MCF 10A (cell line): ENCODE measurements at places on chromosomes 3 and 15. TPM values are rescaled to one million over a fixed set of nuclear protein-coding genes. Genes with fewer than 3 reads are reported as not detected.

- DNase-seq = peak; percentile 87
Measured at GRCh38 chr3:124834723-124835718, 52.1 kb downstream of the ITGB5 start.

The CPLX3 gene
- total RNA-seq = not detected in 2 replicates

The IL17RD gene
- total RNA-seq = 0.91 and 1.2 TPM in 2 replicates

DNA sequence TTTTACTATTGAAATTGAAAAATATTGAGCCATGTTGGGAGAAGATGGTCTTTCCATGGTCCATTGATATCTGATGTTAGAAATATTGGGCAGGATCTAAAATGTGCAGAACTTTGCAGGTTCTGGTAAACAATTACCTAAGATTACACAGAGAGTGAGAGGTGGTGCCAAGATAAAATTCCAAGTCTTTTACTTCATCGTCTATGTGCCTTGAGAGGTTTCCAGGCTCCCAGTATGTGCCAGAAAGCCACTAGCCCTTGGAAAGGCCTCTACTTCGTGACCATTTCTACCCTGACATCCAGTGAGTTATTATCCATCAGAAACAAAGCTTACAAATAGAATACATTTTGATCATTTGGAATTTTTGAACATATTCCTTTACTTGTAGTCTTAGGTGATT is 27.6 kb downstream of the CD200 start:
- DNase-seq = peak; percentile 9

GRCh38 chr3:119308355-119308754 is 14.2 kb downstream of the ARHGAP31 start:
- DNase-seq = no peak

DNA sequence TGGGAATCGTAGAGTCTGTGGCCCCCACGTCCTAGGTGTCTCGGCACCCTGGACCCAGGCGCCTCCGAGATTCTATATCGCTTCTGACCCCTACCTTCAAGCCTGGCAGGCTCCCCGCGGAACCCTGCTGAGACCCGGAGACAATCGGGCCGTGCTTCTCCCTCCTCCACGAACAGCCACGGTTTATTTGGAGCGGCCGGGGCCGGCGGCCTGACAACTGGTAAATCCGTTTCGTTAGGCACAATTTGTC is 1.4 kb downstream of the GATA2 start:
- no peak for DNase-seq

DNA sequence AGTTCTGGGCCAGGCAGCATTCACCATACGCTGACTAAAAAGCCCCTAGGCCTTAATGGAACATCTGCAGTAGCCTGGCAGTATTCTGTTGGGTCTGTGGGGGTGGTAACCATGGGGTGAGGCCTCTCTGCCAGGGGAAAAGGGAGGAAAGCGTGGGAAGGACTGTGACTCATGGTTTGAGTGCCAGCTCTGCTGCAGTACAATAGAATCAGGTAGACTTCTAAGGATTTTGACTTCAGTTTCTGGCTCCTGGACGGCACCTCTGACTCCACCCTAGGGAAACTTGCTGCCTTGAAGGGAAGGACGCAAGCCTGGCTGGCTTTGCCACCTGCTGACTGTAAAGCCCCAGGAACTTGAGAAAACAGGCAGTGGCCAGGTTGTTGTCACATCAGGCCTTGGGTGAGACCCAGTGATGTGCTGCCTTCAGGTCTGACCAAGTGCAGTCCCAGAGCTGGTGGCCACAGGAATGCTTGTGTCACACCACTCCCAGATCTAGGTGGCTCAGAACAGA is 148.6 kb downstream of the SUCNR1 start:
- peak; percentile 98 for DNase-seq

GRCh38 chr15:74500401-74500800 is 39.4 kb upstream of the UBL7 start:
- no peak for DNase-seq

DNA sequence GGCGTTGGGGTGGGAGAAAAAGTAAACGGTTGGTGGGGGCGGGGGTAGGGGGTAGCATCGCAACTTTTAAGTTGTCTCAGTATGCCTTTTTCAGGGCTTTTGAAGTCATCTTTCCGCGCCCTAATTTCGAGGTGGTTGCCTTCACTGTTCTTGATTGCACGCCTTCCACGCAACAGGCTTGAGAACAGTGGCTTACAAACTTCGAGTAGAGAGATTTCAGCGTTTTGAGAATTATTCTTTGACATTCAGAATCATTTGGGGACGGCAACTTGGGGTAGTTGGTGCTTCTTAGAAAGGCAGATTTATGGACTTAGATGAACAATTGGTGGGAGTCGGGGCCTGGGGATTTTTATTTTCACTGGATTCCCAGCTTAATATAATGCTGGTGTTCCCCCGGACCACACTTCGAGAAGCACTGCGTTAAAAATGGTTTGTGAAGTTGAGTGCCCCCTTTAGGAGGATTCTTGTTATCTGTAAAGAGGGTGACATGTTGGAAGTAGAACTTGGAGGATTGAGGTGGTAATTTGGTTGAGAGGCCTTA is 880 bp downstream of the PPP4R2 start:
- peak; percentile 70 for DNase-seq

The IL17RE gene
- total RNA-seq = 5.0 and 5.5 TPM in 2 replicates

The FES gene
- total RNA-seq = 0.32 and 0.91 TPM in 2 replicates

The BLOC1S6 gene
- 54.6 and 68.5 TPM in 2 replicates for total RNA-seq

- no peak for DNase-seq
Measured at GRCh38 chr15:68576235-68576892, 2.4 kb upstream of the CORO2B start.

GRCh38 chr3:25834346-25834745 is 44.5 kb downstream of the OXSM start:
- DNase-seq = no peak

The KIF15 gene
- 5.6 and 10.6 TPM in 2 replicates for total RNA-seq

- no peak for DNase-seq
Measured at GRCh38 chr15:70401709-70402108, 304.0 kb upstream of the TLE3 start.

The GOLGA6L6 gene
- not detected in 2 replicates for total RNA-seq

DNA sequence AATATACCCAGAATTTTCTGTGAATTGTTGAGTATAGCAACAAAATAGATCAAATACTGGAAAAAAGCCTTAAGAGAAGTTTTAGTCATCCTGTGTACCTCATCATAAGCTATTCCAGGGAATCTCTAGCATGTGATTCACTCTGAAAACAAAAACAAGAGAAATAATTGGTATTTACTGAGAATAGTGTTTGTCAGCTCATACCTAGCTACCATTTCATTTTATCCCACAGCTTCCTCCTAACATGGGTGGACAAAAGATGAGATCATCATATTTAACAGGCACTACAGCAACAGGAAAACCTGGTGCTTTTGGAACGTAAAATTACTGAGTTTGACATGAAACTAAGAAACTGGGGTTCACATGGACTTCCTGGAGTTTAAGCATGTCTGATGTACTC is 753.5 kb upstream of the NECTIN3 start:
- DNase-seq = no peak

The UBA3 gene
- 41.1 and 57.8 TPM in 2 replicates for total RNA-seq

- DNase-seq = no peak
Measured at GRCh38 chr15:40333922-40334492, 6.7 kb downstream of the CCDC9B start.

The ZNF660 gene
- not detected in 2 replicates for total RNA-seq

GRCh38 chr3:133940536-133940935 is 44.9 kb upstream of the RAB6B start:
- no peak for DNase-seq

GRCh38 chr3:152232679-152233078 is 36.0 kb upstream of the MBNL1 start:
- no peak for DNase-seq

DNA sequence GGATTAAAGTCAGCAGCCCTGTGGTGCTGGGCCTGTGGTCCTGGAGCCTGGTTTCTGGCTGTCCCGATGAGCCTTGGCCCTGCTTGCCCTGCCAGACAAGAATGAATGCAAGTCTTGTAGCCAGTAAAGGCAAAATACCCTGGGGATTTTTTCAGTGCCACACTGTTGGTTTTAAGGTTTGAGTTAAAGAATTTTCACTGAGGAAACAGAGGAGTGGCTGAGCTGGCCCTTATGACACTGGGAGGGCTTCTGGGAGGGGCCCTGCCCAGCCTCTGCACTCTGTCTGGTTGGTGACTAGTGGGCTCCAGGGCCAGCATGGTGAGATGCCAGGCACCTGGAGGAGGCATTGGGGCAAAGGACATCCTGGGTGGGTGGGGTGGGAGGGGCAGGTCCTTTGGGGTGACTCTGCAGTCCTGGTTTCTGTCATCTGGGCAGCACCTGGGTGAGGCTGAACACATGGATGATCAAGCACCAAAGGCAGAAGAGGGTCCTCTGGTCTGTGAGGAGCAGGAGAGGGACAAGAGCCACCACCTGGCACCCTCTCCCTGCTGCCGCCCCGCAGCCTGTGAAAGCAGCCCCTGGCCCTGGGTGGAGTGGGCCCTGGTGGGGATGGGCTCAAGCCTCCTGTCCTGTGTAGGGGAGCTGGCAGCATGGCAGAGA is 12.5 kb upstream of the PLA2G4E start:
- DNase-seq = no peak

DNA sequence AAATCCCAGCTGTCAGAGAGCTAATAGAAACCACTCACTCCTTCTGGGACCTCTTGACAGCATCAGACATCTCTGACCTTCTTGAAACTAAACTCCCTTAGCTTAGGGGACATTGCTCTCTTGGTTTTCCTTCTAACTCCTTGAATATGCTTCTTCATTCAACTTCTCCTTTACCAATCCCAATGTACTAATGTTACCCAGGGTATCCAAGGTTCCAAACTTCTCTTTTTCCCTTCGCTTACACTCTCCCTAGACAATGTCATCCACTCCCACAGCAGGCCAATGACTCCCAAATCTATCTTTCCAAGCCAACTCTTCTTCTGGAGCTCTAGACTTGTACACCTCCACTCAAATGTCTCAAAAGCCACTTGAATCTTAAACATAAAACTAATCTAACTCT is 14.6 kb downstream of the HEXA start:
- DNase-seq = no peak

DNA sequence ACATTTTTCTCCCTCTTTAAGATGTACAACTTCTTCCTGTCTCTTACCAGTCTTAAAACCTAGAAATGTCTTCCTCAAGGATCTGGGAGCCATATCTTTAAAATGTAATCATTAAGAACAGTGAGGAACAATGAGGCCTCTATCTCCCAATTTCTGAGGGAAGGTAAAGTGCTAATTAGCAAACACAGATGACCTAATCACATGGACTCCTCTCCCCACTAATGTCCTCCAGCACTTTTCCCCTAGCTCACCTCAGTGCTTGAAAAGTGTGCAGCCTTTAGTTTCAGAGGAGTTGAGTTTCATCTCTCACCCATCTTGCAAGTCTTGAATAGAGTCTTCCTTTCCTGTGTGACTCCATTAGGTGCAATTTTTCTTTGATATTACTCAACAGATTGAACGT is 771.0 kb downstream of the PDCD6IP start:
- no peak for DNase-seq

The ZPLD1 gene
- 0.12 and 0.22 TPM in 2 replicates for total RNA-seq

DNA sequence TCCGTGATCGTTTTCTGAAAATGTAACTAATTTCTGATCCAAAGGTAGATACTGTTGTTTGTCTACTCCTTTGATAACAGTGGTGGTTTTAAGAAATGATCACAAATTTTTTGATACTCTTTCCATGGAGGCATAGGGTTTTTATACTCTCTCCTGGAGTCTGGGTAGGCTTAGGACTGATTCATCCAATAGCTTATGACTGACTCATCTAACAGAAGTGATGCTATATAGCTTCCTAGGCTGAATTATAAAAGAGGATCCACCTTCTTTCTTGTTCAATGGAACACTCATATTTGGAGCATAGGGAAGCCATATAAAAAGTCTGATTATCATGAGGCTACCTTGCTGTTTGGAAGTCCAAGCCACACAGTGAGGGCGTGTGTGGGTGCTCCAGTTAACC is 84.3 kb downstream of the CHST2 start:
- peak; percentile 11 for DNase-seq

GRCh38 chr3:173440514-173440913 is 43.0 kb downstream of the NLGN1 start:
- DNase-seq = no peak

The PLA2G4D gene
- not detected in 2 replicates for total RNA-seq

- no peak for DNase-seq
Measured at GRCh38 chr15:29611057-29611456, 211.2 kb downstream of the TJP1 start.

The LMOD3 gene
- not detected in 2 replicates for total RNA-seq

The PTX3 gene
- total RNA-seq = 159 and 217 TPM in 2 replicates

The LARP6 gene
- 67.3 and 77.5 TPM in 2 replicates for total RNA-seq

GRCh38 chr3:18843188-18843587 is 305.1 kb upstream of the KCNH8 start:
- DNase-seq = no peak

DNA sequence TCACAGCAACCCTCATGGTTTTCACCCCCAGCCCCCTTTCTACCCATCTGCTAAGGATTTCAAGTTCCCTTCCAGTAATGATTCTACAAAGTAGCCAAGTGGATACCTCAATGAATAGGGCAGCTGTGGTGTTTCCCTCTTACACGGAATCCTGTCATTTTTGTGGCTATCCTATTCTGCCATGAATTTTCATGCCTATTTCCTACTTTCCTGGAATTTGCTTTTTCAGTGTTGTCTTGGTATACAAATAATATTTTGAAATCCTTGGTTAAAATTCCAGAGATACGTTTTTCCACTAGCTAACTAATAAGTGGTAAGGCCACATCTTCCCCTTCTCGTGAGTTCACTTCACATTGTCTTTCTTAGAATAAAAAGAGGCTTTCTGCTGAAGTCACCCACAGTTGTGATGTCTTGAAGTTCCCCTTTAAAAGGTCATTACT is 7.5 kb downstream of the ADPRH start:
- no peak for DNase-seq

The DNAH12 gene
- 0.47 and 0.58 TPM in 2 replicates for total RNA-seq

The PAQR5 gene
- 16.7 and 20.3 TPM in 2 replicates for total RNA-seq

DNA sequence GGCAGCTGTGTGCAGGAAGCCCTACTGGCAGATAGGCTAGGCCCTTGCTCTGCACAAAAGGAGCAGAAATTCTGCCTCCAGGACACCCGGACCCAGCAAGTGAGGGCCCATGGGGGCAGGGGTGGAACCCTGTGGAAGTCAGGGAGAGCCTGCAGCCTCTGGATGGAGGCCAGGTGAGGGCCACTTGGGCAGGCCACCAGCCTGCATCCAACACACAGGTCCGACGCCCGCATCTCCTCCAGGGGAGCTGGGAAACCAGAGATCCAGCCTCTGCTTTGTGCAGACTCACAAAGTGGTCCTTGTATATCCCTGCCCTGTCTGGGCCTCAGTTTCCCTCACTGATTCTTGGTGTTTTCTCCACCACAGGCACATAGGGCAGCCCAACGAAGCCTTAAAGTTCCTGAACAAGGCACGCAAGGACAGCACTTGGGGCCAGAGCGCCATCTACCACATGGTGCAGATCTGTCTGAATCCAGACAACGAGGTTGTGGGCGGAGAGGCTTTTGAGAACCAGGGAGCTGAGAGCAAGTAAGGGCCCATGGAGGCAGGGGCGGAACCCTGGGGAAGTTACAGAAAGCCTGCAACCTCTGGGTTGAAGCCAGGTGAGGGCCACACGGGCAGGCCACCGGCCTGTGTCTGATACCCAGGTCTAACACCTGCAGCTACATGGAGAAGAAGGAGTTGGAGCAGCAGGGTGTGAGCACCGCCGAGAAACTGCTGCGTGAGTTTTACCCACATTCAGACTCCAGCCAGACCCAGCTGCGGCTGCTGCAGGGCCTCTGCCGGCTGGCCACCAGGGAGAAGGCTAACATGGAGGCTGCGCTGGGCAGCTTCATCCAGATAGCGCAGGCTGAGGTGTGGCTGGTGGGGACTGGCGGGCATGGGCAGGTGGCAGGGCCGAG is 16.6 kb downstream of the CSRNP1 start:
- DNase-seq = no peak
